ENCODE measurements at places on chromosomes 1 and 21.
A peak's percentile ranks its signal among the peaks of the same experiment; 100 is the strongest.

GRCh38 chr21:44392185-44392584 lies 38.8 kb downstream of the TRPM2 start:
- DNase-seq: no peak

DNA sequence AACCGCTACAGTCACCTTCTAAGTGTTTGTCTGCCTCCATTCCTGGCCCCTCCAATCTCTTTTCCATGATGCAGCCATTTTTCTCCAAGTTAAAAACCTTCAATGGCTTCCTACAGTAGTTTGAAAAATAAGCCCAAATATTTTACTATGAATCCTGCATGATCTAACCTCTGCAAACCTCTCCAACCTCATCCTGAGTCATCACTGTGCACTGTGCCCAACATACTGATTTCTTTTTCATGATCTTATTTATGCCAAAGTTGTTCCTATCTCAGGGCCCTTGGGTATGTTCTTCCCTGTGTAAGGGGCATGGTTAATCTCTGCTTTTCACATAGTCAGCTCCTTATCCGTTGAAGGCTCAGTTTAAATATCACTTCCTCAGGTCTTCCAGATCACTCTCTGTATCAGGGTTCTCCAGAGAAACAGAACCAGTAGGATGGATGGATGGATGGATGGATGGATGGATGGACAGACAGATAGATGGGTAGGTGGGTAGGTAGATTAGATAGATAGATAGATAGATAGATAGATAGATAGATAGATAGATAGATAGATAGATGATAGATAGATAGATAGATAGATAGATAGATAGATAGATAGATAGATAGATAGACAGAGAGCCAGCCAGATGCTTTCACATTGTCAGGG lies 18.1 kb upstream of the PTPN14 start:
- DNase-seq: no peak

GRCh38 chr1:233328142-233328921 lies 808 bp downstream of the MAP3K21 start:
- DNase-seq: peak; percentile 34

DNA sequence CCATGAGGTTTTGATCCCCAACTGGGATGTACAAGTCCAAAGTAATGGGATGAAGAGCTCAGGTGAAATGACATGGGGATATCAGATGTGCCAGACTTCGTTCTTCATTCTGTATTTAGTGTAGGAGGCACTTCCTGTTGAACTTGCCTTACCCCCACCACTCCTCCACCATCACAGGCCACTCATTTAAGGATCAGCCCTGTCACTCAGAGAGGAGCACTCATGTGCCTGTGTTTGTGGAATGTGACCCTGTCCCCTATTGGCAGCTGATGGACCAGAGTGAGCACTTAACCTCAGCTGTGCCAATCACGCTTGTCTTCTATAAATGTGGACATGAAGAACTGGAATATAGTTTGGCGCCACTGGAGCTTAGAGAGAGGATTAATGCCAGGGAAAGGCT lies 91.4 kb upstream of the CTTNBP2NL start:
- no peak for DNase-seq

- DNase-seq: no peak
These were observed 207.4 kb upstream of the RUNX1 start for GRCh38 chr21:35256468-35256988.

DNA sequence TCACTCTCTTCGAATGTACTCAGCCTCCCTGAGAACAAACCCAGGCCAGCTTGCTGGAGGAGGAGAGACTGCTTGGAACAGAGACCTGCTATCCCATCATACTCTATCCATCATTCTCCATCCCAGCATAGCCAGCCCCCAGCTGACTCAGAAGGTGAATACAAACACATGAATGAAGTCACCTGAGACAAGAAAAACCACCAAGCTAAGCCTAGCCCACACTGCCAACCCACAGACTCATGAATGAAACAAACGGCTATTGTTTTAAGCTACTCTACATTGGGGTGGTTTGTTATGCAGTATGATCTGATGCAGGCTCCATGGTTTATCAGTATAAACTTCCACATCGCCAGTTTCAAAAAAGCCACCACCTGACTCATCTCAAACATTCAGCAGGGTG lies 395.6 kb downstream of the SETD4 start:
- DNase-seq: no peak

DNA sequence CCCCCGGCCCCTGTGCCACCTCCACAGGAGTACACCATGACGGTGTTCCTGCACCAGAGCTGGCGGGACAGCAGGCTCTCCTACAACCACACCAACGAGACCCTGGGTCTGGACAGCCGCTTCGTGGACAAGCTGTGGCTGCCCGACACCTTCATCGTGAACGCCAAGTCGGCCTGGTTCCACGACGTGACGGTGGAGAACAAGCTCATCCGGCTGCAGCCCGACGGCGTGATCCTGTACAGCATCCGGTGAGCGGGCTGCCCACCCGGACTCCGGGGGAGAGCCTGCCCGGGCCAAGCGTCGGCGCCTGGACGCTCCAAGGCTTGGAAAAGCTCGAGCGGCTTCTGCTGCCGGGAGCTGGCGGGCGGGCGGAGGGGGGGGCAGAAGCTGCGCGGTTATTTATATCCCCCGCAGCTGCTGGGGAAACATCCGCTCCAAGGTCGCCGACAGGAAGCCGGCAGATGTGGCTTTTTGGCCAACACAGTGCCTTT lies 6.4 kb downstream of the GABRD start:
- DNase-seq: no peak

- no peak for DNase-seq
These were observed 201.0 kb upstream of the PTBP2 start for GRCh38 chr1:96520579-96520947.

DNA sequence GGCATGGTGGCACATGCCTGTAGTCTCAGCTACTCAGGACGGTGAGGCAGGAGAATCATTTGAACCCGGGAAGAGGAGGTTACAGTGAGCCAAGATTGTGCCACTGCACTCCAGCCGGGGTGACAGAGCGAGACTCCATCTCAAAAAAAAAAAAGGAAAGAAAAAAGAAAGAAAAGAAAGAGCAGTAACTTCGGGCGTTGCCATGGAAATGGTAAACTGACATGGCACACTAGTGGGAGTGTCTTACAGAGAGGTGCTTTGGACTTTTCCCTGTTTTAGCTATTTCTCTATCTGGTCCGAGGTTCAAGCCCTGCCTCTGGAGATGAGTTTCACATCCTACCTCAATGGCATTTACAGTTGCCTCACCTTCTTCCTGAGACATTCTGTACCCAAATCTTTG lies 23.1 kb upstream of the PPT1 start:
- no peak for DNase-seq

DNA sequence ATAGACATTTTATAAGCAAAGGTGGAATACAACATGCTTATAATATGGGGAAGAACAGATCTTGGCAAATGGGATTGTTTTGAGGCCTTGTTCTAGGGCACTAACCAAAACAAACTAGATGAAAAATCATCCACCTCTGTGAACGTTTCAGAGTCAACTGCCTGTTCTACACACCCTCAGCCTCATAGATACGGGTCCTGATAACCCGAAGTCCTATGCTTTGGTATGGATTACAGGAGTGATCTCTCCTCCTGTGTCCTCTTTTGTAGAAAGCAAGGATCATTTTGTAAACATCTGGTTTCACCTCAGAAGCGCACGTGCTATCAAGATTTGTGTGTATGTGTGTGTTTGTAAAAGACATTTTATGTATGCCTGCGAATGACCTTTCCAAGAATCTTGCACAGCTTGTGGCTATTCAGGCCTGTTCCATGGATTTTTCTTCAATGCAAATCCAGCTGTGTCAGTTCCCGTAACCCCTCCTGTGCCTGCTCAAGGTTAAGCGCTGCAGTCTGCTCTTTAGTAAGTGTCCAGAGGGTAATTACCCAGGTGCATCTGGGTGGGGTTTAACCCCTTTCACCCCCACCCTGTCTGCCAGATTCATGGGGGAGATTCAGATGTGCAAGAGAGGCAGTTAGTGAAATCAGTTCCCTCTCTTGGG lies 132.4 kb downstream of the ROR1 start:
- DNase-seq: peak; percentile 12

GRCh38 chr1:203219934-203220333 lies 9.5 kb downstream of the CHIT1 start:
- no peak for DNase-seq

DNA sequence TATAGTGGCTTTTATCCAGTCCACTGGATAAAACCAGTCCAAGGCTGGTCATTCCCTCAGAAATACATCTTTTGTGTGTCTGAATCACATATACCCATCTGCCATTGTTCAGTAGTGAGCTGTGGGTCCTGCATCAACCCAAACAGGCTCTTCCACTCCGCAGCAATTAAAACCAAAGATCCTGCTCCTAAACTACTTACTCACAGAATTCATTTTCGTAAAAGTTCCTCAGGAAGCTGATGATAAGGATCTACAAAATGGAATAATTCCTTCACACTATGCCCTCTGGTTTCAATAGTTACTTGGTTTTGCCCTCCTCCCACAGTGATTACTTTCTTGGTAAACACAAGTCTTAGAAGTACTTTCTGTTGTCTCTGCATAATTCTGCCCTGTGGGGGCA lies 5.1 kb upstream of the MFSD2A start:
- no peak for DNase-seq

- DNase-seq: no peak
These were observed 595 bp downstream of the EXOC8 start for GRCh38 chr1:231337043-231337471.

DNA sequence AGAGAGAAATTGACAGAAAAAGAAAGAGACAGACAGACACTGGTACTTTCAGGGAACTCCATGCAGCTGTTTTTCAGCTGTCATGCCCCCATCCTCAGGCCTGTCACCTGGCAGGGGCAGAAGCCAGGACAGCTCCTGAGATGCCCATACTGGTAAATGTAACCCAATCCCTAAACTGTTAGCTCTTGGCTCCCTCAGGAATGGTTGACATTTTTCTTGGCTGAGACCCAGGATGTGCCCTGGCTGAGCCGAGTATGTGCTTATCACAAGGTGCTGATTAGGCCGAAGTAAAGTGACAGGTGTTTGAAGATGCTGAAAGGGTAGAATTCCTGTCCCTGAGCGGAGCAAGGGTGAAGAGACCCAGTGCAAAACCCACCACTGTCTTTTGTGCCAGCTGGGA lies 50.7 kb downstream of the PGM1 start:
- DNase-seq: peak; percentile 91

DNA sequence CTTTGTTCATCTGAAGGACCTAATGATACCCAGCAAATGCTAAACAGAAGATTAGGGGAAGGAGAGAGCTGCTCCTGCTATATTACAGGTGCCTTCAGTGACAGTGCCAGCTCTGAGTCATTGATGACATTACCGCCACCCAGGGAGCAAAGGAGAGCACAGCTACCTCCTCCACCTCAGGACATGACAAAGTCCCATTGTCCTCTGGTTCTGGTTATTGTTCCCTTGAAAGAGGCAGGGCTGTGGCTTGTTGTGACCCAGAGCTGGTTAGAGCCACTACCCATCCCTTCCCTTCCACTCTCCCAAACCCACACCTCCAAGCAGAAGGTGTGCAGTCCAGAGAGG lies 363.5 kb upstream of the DUSP10 start:
- DNase-seq: no peak

GRCh38 chr1:168903237-168903830 lies 174.3 kb upstream of the DPT start:
- no peak for DNase-seq

DNA sequence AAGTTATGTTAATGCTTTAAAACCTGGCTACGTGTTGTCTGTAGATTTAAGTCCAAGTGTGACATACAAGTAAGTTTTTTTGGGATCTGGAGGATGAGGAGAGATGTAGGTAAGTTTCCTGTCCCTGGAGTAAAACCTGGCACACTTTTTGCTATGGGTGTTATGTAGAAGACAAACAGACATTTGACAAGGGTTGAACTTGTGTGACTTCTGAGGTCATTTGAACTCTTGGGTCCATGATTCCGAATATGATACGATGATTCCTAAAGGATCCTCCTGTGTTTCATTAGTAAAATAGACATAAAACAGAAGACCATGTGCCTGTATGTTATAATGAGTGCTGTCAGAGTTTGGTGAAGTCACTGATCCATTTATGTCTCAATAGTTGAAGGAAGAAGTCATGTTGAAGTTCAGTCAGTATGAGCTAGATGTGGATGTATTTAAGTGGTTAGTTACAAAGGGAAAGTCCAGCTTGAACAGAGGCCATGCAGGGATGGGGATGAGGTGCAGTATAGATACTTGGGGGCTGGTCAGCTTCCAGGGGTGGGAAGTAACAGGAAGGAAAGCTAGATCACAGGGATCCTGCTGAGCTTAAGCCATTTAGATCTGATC lies 44.3 kb downstream of the ARID1A start:
- DNase-seq: no peak

DNA sequence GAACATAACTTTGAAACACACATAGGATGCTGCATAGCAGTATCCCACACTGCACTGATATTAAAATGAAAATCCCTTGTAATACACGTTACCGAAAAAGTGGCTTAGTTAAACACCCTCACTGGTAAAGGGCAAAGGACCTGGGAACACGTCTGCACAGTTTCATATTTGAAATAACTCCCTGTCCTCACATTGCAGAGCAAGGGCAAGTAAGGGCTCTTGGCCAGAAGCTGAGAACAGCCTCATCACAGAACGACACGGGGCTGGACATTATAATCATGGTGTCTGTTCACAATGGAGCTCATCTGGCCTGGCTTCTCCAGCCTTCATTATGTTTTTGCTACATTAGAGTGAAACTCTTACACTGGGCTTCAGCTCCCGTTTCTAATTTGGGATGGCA lies 207.0 kb downstream of the PCP4 start:
- no peak for DNase-seq

DNA sequence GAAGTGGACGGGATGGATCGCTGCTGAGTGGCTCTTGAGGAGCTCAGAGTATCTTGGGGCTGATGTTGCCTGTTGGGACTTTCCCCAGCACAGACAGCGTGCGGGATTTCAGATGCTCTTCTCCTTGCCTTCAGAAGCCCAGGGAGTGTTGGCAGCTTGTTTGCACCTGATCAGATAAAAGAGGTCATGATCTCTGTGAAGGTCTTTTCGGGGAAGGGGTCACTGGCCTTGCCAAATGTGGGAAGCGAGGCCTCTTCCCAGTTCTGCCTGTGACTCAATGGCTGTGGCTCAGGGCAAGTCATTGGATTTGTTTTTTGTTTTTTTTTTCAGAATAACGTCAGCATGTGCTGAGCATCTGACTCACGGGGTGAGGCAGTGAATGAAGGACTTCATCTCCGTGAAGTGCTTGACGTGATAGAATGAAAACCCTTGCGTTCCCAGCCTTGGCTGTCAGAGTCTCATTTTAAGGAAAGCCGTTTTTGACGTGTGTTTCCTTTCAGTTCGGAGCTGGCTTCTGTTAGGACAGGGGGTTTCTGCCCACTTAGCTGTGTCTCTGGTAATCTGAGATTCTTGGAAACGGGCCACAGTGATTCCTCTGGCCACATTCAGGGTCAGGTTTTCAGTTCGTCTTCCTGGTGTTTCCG lies 46.7 kb downstream of the GALNT2 start:
- no peak for DNase-seq

DNA sequence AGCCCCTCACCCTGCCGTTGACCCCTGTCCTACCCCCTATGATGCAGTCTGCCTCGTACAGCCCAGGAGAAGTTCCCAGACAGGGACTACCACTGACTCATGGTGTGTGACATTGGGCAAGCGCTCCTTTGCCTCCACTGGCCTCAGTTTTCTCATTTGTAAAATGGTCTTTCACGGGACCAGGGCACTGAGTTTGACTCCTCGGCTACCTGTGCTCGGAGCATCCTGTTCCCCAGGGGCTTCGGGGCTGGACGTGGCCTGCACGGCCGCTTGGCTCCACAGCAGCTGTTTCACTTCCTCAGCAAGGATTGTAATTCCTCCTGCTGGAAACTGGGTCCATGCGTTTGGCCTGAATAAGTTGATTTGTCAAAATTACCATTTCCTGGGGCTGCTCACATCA lies 277.3 kb downstream of the MATN1 start:
- DNase-seq: no peak

Data from NCI-H2171 (cell line).